ENCODE measurements at places on chromosomes 12 and 14.

DNA sequence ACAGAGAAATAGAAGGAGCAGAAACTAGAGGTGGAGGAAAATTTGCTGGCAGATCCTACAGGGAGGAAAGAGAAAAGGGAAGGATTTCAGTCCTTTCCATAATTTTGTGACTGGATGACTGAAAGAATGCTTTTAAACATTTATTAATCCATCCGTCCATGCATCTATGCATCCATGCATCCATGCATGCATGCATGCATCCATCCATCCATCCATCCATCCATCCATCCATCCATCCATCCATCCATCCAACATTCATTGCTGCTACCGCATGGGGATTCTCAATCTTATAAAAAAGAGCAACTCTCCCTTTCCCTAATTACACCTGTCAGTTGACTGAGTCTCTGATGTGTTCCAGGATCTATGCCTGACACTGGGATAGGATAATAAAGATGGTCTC is 55.7 kb upstream of the NR2C1 start:
- no peak for DNase-seq

- no peak for DNase-seq
These were observed 27.2 kb downstream of the SLC15A4 start for GRCh38 chr12:128796439-128797118.

DNA sequence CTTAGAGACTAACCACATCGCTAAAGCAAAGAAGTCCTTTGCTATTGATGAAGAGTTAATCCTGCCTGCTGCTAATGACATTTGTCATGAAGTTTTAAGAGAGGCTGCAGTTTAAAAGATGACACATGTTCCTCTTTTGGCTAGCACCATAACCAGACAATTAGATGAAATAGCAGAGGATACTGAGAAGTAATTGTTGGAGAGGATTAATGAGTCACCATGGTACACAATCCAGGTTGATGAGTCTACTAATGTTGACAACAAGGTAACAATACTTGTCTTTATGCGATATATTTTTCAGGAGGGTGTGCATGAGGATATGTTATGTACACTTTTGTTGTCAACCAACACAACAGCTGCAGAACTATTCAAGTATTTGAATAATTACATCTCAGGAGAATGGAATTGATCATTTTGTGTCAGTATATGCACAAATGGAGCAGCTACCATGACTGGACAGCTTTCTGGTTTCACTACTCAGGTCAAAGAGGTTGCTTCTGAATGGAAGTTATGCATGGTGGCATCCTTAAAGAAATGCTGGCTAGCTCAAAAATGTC is 56.7 kb downstream of the LRRIQ1 start:
- no peak for DNase-seq

DNA sequence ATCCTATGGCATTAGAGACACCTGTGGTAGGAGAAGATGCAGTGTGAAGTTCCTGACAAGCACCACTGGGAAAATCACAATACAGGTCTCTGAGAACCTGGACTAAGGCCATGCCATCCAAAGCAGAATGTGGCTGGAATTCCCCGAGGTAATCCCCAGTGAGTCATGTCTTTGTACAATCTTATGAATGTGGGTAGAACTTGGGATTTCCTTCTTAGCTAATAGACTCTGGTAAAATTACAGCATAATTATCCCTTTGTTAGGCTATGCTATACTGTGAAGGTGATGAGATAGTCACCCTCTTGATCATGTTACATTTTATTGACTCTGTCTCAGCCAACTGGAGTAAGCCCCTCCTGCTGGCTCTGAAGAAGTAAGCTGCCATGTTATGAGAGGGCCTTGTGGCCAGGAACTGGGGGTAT is 224.3 kb upstream of the DCN start:
- DNase-seq: no peak

- no peak for DNase-seq
These were observed 16.0 kb downstream of the PROX2 start for GRCh38 chr14:74859757-74860552.

DNA sequence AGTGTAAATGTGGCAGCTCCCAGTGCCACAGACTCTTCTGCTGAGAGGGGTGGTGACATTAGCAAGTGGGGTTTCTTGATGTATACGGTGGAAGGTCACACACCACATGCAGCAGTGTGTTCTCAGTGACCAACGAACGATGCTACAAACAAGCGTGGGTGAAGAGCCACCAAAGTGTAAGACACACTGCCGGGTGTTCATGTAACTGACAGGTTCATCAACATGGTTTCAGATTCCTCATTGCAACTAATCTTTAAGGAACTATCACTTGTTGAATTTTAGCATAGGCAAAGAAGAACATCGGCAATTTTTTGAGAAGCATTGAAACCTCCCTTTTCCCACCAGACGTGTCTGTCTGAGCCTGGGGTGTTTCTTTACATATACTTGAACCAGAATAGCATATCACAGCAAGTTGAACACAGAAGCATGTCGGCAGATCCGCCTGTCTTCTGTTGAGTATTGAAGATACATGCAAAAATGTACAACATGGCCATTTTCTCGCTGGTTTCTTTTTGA is 58.8 kb downstream of the PPP2R5C start:
- no peak for DNase-seq

DNA sequence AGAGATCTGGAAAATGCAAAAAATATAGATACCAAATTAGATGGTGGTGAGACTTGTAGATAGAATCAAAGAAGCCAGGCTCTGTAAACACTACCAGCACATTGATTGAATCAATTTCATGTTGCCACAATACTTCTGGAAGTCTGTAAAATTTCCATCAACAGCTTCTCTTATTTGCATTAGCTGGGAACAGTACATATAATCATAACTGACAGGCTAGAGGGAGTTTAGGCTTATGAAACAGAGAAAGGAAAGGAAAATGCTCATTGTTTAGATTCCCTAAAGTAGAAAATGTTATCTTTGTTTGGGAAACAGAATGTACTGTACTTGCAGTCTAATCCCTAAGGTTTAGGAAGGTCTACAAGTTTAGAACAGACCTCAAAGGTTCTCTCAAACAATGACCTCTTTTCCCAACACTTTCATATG is 335.2 kb downstream of the CEP128 start:
- DNase-seq: no peak

- no peak for DNase-seq
These were observed 337.7 kb downstream of the C12orf75 start for GRCh38 chr12:105667973-105668743.

DNA sequence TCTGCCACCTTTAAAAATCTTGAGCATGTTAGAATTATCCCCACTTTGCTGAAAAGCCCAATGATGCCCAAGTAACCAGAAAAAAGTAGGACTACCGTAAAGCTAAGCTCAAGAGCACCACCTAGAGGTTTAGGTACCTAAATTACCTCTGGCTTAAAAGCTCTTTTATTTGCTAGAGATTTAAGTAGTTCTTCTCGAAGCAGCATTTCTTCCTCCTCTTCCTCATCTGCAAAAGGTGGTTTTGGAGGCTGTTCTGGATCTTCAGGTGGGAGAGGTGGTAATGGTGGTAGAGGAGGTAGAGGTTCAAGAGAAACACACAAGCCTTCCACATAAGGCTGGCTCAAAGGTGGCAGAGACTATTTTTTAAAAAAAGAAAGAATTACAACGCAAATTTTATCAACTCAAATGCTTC is 26.9 kb downstream of the ZFC3H1 start:
- DNase-seq: peak; percentile 16

- no peak for DNase-seq
These were observed 19.8 kb downstream of the RPGRIP1 start for GRCh38 chr14:21299562-21300130.

DNA sequence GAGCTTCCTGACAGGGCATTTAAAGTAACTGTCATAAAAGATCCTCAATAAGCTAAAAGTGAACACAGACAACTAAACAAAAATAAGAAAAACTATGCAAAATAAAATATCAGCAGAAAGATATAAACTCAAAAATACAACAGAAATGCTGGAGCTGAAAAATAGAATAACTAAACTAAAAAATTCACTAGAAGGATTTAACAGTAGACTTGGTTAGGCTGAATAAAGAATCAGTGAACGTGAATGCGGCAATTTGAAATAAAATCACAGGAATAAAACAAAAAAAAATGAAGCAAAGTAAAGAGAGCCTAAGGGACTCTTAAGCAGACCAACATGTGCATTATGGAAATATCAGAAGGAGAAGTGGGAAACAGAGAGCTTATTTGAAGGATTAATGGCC is 74.6 kb downstream of the EGLN3 start:
- DNase-seq: no peak

- no peak for DNase-seq
These were observed 529.6 kb upstream of the TBX3 start for GRCh38 chr12:115213538-115214016.

- no peak for DNase-seq
These were observed 30.1 kb downstream of the SLC15A4 start for GRCh38 chr12:128793701-128794100.

DNA sequence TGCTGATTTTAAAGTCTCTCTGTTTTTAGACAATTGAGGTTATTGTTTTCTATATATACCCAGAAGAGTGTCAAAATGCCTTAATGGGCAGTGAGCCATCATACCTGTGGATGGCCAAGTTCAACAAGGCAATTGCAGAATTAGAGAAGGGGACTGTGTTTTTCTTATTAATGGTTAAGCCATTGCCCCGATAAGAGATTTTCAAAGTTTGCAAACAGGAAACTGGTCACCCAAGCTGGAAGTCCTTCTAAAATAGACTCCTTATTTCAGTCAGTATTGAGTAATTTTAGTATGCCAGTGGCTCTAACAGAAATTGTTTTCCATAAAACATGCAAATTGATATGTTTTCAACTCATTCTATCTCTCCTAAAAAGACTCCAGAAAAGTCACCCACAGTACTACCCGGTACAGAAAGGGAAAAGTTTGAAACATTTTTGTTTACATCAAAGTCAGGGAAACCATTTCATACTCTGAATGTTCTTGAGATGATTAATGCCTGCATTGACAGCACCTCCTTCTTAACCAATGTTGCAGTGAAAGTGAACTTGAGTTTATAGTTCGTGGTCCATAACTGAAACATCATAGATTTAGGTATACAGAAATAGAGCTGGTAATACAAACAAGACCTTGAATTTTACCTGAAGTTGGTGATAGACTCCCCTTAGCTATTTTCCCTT is 191.1 kb downstream of the TMX1 start:
- no peak for DNase-seq

DNA sequence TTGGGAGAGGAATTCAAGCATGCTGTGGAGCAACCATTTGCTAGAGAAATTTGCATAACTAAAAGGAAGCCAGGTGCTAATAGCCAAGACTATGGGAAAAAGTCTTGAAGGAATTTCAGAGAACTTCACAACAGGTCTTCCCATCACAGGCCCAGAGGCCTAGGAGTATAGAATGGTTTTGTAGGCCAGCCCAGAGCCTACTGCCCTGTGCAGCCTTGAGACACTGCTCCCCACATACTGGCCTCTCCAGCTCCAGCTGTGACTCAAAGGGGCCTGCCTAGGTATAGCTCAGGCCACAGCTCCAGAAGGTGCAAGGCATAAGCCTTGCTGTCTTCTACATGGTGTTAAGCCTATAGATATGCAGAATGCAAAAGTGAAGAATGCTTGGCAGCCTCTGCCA is 227.1 kb downstream of the SLC2A13 start:
- no peak for DNase-seq

GRCh38 chr12:84701041-84701440 is 211.6 kb downstream of the SLC6A15 start:
- DNase-seq: no peak

DNA sequence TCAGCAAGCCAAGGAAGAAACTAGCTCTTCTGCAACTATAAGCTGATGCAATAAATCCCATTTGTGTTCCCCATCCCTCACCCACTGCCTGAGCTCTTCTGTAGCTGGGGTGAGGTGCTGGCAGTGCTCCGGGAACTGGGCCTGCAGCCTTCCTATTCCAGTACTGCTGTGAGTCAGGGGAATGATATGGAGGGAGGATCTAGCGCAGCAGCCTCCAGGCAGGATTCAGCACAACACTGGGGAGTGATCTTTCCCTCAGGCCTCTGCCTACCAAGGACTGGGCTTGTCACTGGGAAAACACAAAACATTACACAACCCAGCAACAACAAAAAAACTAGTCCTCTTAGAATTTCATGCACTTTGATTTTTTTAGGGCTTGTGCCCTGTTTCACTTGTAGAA is 58.7 kb downstream of the ST8SIA1 start:
- DNase-seq: no peak

DNA sequence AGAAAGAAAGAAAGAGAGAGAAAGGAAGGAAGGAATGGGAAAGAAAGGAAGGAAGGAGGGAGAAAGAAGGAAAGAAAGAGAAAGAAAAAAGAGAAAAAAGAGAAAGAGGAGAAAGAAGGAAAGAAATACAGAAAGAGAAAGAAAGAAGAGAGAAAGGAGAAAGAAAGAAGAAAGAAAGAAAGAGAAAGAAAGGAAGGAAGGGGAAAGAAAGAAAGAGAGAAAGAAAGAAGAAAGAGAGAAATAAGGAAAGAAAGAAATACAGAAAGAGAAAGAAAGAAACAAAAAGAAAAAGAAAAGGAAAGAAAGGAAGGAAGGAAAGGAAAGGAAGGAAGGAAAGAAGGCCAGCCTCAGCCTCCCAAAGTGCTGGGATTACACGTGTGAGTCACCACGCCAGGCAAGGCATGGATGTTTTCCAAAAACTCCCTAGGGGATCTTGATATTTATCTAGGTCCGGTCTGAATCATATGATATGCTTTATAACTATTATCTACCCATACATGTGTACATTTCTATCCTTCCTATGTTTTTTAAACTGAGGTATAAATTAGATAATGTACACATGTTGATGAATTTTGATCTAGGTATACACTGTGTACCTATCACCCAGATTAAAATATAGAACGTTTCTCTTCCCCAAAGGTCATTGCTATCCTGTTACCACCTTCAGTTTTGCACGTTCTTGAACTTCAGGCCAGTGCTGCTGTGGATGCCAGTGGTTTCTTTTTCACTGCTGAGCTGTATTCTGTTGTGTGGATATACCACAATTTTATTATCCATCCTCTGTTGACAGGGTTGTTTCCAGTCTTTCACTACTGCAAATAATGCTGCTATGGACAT is 177.9 kb downstream of the RBM19 start:
- no peak for DNase-seq

GRCh38 chr14:55604488-55604887 is 24.5 kb downstream of the KTN1 start:
- no peak for DNase-seq

DNA sequence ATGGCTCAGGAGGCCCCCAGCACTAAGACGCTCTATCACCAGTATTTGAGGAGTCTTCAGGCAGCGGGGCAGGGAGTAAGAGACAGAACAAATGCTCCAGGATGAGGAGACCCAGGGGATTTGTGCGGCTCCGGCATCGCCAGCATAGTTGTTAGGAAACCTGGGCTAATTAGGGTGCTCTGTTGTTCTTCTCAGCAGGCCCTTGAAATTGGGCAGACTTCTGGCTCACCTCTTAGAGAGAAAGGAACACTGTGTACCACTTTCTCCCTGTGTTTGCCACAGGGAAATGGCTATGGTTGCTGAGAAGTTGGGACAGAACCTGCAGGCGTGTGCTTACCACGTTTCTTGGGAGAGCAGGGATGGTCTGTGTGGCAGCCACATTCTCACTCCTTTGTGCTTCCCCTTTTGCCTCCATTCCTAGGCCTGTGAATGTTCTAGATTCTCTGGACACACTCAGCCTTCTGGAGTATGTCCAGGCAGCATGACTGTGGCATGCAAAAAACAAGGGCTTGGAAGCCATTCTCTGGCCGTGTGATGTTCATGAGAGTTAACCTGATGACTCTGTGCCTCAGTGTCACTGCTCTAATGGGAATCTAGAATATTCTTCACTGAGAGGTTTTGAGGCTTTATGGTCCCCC is 109.0 kb downstream of the CHST11 start:
- DNase-seq: no peak
